ENCODE measurements at places on chromosomes 4 and X.

DNA sequence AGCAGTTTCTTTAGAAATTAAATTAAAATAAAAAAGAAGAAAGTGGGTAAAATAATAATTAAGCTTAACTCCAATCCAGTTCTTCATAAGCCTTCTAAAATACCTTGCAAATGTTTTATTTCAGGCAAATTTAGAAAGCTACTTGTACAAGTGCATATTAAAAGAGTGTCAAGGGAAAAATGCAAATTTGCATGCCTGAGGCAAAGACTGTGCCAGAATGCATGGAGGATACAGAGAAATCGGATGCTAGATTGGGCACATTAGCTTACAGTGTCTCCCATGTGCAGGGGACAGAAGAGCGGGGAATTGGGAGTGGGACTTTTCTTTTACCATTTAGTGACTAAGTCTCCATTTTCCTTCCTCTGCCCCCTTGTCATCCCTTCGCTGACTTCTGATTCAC lies 173.0 kb upstream of the NWD2 start:
- DNase-seq, result no peak

DNA sequence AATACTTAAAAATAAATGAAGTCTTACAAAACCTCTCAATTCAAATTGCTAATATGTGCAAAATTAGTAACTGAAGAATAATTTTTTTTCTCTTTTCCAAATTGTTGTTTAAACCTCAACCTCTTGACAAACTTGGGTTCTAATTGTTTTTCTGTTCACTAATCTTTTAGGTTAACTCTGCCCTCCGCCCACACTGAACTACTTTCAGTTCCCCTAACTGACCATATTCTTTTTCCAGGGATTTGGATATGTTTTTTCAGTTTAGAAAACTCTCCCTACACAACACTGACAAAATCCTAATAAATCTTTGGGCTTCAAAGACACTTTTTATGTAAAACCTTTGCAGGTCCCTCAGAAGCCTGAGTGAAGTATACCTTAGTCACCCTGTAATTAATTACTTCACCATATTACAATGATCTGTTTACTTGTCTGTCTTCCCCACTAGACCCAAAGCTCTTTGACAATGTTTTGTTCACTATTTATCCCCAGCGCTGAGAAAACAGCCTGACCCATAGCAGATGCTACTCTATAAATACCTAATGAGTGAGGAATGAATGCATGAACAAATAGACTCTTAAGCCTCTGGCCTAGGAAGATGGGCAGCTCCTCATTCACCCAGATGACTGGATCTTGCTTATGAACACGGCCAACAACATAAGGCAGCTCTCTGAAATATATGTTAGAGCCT lies 134.9 kb downstream of the MAML3 start:
- DNase-seq, result no peak

GRCh38 chrX:109384699-109385098 lies 97.2 kb downstream of the GUCY2F start:
- DNase-seq, result no peak

GRCh38 chrX:106481341-106481740 lies 130.4 kb upstream of the RADX start:
- peak; percentile 39 for DNase-seq

GRCh38 chr4:57220734-57221133 lies 110.5 kb upstream of the IGFBP7 start:
- no peak for DNase-seq

DNA sequence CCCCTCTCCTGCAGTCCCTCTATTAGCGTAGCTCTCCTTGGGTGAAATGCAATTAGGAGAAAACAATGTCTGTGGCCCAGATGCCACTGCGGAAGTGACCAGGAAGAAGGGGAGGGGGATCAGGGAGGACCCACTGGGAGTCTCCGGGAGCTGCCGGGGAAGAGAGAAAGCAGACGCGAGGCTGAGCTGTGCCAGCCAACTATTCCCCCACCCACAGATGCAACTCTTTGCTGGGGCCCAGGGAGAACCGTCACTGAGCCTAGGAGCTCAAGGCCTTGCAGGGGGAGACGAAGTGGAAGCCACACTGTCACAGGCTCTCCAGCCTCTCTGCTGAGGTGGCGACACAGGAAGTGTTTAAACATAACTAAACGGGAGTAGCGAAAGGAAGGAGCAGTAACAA lies 149.2 kb downstream of the BCOR start:
- DNase-seq, result no peak

DNA sequence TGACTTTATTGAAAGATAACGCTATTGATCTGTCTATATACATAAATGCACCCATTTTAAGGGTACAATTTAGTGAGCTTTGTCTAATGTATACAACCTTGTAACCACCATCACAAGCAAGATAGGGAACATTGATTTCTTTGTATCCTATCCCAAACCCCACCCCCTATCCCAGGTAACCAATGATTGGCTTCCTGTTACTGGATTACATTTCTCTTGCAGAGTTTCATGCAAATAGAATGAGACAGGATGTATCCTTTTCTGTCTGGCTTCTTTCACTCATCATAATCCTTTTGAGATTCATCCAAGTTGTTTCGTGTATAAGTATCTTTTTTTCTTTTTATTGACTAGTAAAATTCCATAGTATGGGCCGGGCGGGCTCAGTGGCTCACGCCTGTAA lies 1.6 kb upstream of the GRIPAP1 start:
- no peak for DNase-seq

- DNase-seq, result no peak
These were observed 296.1 kb downstream of the TLL1 start for GRCh38 chr4:166169111-166169510.

DNA sequence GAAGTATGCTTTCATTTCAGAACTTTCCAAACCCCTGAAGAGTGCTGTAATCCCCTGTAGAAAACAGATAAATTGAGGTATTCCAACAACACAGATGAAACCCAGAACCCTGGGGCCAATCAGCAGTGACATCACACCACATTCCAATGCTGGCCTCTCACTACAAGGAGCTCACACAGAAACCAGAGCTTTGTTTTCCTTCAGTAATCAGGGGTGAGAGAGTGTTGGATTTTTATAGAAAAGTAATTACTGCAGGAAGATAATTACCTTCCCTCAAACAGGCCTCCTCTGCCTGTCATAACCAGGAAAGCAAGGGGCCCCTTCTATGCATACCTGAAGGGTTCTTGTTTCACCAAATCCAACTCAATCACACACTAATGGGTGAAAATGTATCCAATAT lies 246.2 kb downstream of the SCFD2 start:
- DNase-seq, result no peak

- DNase-seq, result no peak
These were observed 60.8 kb downstream of the MID1IP1 start for GRCh38 chrX:38862100-38862499.

GRCh38 chr4:41752081-41752836 lies 3.7 kb upstream of the PHOX2B start:
- DNase-seq, result no peak

DNA sequence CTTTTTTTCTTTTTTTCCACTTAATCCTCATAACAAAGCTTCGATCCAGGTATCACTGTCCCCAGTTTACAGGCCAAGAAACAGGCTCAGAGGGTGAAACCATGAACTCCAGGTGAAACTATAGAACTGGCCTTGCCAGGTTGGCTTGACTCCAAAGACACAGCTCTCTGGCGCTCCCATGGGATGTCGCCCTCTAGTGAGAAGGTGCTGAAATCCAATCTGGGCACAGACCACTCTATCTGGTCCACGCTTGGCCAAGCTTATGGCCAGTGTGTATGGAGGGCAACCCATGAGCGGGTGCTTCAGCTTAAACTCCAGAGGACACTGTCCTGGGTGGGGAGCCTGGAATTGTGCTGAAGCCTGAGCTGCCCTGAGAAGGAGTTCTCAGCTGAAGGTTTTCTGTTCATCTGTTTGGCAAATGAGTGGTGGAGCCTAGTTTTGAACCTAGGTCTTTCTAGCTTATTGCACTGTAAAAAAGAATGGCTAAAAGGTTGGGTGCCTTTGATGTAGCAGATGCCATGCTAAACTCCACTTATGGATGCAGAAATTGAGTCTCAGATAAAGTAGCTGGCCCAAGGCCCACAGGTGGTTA lies 70.5 kb downstream of the SEL1L3 start:
- DNase-seq, result peak; percentile 5

GRCh38 chrX:121103381-121103780 lies 56.0 kb downstream of the GLUD2 start:
- DNase-seq, result no peak

- DNase-seq, result no peak
These were observed 17.5 kb downstream of the CFAP99 start for GRCh38 chr4:2436301-2436700.

GRCh38 chr4:41160012-41160789 lies 54.1 kb downstream of the APBB2 start:
- no peak for DNase-seq

DNA sequence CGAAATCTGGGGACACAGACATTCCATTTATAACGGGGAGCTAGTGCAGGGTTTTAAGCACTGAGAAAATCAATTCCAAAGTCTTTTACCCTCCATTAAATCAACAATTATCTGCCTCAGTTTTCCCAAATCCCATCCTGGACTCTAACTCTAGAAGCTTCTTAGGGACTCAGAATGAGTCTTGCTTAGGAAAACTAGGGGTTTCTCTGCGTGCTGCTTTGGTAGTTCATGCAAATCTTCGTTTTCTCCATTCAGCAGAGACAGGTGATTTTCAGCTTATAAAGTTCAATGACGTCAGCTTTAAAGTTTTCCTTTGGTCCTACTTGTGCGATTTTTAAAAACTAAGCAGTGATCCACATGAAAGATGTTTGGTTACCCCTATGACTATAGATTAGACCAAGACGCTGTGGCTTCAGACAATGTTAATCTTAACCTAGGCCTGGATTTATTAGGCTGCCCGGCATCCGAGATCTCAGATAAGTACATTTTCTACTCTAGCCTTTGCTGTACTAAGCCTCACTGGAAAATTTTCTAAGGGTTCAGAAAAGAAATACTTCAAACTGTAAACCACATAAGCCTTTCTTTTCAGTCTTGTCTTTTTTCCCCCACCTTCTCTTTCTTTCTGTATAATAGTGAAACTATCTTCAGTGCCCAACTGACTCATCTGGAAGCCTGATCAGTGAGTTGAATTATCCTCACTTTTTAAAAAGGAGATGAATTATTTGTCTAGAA lies 121.4 kb upstream of the GATB start:
- no peak for DNase-seq

DNA sequence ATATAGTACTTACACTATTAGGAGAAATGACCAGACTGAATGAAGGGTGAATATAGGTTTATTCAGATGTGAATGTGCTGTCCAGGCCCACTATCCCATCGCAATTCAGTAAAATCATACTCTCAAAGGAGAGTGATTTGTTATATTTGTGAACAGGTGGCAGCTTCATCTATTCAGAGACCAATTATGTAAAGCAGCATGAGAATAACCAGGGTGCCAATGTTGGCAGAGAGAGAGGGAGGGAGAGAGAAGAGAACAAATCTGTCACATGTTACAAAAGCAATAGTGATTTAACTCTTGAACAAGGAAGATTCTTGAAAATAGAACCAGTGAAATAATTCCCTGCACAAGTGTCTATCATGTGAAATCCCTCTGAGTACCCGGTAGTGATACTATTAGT lies 38.9 kb upstream of the TLL1 start:
- DNase-seq, result no peak

- DNase-seq, result no peak
These were observed 906.5 kb downstream of the FAT4 start for GRCh38 chr4:126221282-126221681.

DNA sequence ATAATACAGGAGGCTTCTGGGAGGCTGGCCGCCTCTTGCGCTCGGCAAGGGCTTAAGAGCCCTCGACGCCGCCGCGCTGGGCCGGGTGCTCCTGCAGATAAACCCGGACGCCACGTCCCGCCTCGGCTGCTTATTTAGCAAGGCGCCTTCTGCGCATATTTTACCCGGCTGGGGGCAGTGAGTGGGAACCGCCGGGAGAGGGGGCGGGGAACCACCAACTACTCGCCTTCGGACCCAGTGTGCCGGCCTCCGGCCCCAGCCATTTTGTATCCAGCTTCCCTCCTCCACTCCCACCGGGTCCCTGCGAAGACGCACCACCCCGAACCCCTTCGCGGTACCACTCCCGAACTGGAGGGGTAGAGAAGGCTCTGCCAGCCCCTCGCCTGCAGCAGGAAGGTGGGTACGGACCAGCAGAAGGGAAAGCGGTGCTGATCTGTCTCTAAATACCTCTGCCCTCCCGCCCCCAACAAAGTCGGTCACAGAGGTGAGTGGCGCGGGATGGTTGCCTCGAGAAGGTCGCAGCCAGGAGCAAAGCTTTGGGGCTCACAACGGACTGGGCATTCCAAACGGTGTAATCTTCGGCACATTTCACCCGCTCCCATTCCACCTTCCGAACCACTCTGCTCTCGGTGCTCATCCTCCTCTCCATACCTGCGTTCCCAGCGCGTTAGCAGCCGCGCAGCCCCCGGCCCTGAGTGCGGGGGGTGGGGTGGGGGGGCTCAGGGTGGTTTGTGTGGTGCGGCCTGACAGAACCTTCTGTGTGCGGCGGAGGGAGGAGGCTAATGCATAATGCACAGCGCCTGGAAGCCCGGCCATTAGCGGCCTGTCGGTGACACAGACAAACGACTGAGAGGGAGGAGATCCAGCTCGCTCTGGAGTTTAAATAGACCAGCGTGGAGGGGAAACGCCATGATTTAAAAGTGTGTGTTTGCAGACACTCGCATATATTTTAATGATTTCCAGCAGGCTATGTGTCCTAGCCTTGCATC lies 4.9 kb upstream of the BCOR start:
- no peak for DNase-seq

DNA sequence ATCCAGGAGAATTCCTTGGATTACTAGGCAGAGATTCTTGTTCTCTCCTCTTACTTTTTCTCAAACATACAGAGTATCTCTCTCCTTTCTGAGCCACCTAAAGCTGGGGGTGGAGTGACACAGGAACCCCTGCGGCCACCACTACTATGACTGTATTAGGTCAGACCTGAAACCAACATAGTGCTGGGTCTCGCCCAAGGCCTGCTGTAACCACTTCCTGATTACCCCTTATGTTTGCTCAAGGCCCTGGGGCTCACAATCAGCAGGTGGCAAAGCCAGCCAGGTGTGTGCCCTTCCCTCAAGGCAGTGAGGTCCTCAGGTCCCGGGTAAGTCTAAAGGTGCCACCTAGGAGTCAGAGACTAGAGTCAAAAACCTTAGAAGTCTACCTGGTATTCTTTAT lies 166.4 kb downstream of the PARM1 start:
- DNase-seq, result no peak

DNA sequence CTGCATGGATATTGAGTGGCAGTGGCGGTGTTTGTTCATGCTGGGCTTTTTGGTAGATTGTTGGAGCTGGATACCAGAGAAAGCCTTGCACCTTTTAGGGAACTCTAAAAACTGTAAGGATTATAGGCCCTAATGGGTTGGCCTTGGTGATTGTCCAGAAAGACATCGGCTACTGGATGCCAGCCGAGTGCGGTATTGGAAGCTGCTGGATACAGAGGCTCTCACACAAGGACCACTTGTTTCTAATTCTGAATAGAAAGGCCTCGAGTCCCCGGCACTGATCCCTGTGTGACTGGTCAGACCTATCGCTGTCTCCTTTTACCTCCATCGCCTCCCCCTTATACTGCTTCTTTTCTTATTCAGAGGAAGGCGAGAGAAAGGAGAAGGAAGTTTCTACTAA lies 27.3 kb upstream of the SCOC start:
- no peak for DNase-seq

DNA sequence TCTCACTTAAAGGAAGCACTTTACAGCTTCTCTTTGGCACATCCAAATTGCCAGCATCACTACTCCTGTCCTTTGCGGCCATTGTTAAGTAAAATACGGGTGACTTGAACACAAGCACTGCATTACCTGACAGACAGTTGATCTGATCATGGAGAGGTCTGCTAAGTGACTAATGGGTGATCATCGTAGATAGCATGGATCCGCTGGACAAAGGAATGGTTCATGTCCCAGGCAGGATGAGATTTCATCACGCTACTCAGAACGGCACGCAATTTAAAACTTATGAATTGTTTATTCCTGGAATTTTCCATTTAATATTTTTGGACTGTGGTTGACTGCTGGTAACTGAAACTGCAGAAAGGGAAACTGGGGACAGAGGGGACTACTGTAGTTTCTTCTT lies 94.1 kb downstream of the NEUROG2 start:
- DNase-seq, result no peak

Data from activated CD4-positive, alpha-beta T cell treated with anti-CD3 and anti-CD28 coated beads, Interleukin-2, amount 50 U/mL, for 48 hours (primary cell).